Activated CD8-positive, alpha-beta memory T cell treated with anti-CD3 and anti-CD28 coated beads, Interleukin-2, amount 50 U/mL, for 4 hours (primary cell): ENCODE measurements at places on chromosomes 11 and 22.
A peak's percentile ranks its signal among the peaks of the same experiment; 100 is the strongest.

- no peak for DNase-seq
Observed at GRCh38 chr22:20080776-20081654, 974 bp downstream of the DGCR8 start.

DNA sequence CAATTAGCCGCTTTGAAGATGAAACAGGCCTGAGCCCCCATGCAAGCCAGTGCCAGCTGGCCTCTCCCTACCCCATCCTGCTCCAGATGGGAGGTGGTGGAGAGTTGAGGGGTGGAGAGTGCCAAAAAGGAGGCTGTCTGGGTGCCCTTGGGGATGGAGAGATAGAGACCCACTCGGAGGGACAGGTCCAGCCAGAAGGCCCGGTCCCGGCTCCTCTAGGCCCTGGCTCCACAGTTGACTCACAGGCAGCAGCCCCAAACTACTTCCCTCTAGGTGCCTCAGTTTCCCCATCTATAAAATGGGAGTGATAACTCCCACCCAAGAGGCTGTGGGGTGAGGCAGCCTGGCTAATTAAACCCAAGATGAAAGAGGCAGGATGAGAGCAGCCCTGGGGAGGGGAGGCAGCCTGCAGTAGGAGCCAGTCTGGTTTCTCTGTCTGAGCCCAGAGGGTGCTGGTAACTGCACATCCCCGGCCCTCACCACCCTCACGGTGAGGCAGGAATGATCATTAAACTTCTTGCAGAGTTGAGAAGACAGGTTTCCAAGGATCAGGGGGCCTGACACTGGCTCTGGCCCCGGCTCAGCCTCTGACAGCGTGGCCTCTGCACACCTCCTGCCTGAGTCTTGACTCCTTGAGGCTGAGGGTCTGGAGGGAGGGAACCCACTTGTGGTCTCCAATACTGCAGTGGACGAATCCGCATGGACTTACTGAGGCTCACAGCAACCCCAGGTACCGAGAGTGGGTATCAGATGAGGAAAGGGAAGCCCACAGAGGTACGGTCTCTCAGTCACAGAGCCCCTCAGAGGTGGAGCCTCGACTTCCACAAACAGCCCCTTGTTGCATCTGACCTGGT lies 1.4 kb upstream of the AP5B1 start:
- DNase-seq, result no peak

DNA sequence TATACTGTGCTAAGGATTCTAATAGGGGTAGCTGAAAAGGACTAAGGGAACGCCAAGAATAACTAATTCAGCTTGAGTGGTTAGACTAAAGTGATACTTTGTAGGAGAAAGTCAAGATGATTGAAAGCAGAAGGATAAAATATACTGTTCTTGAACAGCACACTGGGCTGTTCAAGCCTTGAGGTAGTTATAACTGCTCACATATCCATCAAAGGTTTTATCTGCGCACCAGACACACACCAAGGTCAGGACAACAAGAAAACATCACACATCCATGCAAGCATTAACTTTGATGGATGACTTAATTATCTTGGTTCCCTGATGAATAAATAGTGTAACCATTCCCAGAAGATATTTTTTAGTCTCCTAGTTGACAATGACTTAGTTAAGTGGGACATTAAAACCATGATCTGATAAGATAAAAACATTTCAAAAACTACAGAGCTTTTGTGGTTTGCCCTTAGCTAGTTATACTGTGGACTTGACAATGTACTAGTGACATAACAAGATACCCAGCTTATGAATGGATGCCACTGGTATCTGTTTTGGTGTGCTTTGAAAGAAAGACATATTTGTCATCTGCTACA lies 728.9 kb downstream of the JRKL start:
- DNase-seq, result no peak

DNA sequence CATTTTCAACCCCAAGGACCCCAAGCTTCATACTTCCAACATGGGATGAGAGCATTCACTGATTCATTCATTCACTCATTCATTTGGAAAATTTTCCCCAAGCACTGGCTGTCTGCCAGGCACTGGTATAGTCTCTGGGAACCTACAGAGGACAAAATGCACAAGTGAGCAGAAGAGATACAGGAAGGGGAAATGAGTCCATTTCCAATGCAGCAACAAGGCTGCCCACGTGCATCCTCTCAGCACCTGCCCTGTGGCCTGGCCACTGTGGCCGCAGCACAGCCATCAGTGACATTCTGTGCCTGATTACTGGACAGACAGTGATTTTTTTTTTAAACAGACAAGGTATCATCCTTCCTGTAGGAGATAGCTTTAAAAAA lies 96.0 kb upstream of the PITPNB start:
- no peak for DNase-seq

- DNase-seq, result no peak
Observed at GRCh38 chr11:2932850-2933251, 3.6 kb upstream of the PHLDA2 start.

GRCh38 chr22:37290737-37291136 lies 8.4 kb downstream of the CYTH4 start:
- DNase-seq, result no peak

GRCh38 chr11:131907371-131907770 lies 537.0 kb downstream of the NTM start:
- DNase-seq, result no peak

- no peak for DNase-seq
Observed at GRCh38 chr11:129396454-129396853, 20.8 kb downstream of the BARX2 start.

DNA sequence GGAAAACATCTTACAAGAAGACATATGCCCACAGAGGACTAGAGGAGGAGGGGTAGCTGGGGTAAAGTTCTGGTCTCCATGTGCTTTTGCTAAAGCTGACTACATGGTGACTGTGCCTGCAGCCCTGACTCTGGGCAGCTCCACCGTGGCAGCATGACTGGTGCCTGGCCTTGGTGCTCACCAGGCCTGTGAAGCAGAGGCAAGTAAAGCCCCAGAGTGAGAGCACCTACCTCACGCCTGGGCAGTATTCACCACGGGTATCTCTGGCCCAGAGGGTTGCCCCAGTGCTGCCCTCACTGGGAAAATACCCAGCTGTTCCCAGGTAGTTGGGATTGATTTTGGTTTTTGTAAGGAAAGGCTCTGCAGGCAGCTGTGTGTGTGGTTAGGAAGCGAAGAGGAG lies 78.3 kb downstream of the CTTN start:
- DNase-seq, result no peak

DNA sequence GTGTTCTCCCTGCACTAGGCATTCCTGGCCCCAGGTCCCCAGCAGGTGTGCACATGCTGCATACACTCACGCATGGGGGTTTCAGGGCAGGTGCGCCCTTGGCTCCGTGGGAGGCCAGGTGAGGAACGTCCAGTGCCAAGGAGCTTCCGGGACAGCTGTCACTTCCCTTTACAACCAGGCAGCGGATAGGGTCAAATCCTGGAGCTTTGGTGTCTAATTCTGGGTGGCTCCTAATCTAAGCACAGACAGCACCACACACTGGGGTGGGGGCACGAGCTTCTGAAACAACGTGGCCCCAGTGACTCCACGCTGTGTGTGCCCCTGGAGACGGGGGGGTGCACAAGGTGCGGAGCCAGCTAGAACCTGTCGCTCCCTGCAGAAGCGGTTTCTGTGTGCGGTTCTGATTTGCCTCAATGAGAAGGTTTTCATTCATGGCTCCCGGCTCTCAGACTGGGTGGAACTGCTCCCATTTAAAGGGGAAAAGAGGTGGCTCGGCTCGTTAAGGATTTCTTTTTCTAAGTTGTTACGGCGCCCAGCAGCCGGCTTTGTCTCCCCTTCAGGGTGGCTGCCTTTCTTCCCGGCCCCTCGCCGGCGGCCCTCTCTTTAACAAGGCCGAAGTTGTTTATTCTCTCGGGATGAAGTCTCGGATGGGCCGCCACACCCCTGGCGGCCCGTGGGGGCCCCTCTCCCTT lies 5.0 kb downstream of the CCND1 start:
- DNase-seq, result no peak

GRCh38 chr22:24183321-24184031 lies 2.2 kb downstream of the SUSD2 start:
- DNase-seq, result no peak

GRCh38 chr11:120067438-120068113 lies 70.3 kb downstream of the TRIM29 start:
- no peak for DNase-seq

GRCh38 chr22:19819911-19820879 lies 34.5 kb downstream of the GNB1L start:
- DNase-seq, result peak; percentile 4

DNA sequence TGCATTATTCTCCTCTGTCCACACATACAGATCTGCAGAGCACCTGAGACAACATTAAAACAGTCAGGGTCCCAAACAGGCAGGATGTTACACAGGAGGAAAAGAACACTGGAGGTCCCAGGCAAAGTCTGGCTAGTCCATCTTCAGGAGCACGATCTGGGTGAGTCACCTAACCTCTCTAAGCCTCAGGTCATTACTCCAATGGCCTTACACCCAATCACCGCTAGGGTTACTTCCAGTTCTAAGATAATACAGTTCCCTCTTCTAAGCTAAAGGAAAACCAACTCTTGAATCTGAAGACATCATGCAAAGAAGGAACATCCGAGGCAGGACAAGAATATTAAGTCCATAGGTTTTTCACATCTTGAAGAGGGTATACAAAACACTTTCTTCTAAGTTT lies 24.5 kb downstream of the ASCC2 start:
- no peak for DNase-seq

GRCh38 chr11:87128372-87128771 lies 90.6 kb downstream of the TMEM135 start:
- DNase-seq, result no peak

GRCh38 chr11:27444801-27445215 lies 27.8 kb downstream of the LGR4 start:
- DNase-seq, result no peak

- no peak for DNase-seq
Observed at GRCh38 chr11:19428206-19429002, 187.7 kb upstream of the E2F8 start.

DNA sequence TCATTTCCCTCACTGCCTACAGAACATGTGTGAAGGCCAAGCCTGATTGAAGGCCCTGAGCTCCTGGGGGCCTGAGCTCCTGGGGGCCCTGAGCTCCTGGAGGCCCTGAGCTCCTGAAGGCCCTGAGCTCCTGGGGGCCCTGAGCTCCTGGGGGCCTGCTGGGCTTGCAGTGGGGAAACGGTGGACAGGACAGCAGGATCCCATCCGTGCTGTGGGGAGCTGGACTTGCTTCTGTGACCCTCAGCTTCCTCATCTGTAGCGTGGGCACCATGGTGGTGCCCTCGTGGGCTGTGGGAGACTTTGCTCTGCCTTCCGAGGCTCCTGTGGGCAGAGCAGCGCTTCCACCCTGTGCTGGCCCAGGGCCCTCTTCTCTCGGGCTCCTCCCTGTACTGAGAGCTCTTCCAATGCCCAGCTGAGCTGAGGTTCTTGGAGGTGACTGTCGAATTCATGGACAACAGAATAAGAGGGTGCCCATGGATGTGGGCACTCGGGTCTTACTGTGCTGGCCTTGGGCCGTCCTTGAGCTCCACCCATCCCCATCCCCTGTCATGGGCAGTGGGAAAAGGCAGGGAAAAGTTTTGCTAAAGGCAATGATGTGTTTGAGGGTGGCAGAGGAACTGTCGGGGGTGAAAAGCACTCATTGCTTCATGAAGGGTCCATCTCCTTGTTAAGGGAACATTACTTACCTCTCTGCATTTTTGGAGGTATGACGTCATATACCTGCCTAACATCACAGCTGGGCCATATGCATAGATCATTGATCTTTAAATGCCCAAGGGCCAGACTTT lies 786.7 kb downstream of the TBC1D22A start:
- DNase-seq, result no peak

DNA sequence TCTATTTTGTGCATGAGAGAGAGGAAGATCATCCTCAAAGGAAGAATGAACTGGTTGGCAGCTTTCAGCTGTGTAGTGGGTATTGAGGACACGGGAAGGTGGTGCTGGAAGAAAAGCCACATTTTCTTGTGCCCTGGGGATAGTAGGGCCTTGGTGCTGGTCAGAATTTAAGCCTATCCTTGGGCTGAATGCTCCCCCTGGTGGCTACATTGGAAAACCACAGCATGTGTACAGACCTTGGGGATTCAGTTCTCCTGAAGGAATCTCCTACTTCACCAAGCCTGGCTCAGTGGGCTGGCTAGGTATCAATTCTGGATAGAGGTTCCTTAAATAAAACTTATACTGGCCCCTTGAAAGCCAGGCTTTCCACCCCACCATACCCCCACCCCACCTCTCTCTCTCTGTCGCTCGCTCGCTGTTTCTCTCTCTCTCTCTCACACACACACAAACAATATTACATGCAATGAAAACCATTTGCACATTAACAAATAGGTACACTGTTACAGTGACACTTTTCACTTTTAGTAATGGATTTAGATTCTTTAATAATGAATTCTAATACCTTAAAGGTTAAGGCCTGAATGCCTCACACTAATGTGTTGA lies 2.8 kb upstream of the OR51M1 start:
- no peak for DNase-seq

DNA sequence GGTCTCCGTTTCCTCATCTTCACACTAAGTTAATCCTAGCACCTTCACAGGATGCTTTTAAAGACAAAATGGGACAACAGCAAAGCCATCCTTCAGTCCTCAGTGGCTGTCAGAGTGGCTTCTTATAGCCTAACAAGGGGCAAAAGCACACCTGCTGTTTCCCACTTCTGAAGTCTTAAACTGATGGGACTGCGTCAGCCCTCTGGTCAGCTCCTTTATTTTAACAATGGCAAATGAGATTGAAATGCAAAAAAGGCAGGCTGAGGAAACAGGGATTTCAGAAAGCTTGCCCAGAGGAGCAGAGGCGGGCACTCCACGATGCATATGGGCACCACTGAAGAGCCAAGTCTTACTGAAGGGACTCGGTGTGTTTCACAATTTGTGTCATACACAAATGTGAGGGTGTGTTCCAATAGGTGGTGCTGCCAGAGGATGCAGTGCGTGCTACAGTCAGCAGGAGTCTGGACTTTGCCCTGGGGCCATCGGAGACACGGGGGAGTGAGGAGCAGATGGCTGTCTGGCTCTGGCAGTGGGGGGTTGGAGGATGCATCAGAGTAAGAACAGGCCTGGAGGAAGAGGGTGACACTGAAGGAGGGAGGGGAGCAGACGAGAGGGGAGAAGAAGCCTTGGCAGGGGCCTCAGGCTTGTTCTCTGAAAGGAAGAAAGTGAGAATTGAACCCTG lies 47.3 kb downstream of the TENM4 start:
- DNase-seq, result no peak

GRCh38 chr11:104572279-104572678 lies 326.0 kb downstream of the CASP12 start:
- no peak for DNase-seq

DNA sequence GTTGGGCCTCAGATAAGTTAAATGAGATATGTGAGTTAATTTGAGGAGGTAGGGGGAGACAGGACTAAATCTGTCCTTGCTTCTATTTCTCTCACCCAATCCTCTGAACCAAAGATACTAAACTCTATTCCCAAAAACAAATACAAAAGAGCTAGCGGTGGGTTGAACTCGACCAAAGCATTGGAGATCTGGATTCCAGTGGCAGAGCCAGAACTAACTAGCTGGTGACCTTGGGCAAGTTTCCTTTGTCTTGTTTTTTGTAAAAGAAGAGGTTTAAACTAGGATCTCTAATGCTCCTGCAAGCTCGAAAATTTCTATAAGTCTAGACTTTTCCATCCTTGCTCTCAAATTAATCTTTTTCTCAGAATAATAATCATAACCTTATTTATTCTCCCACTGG lies 1.5 kb downstream of the ME3 start:
- DNase-seq, result no peak
